ENCODE measurements at places on chromosomes 16 and 17. TPM values are rescaled to one million over a fixed set of nuclear protein-coding genes. Genes with fewer than 3 reads are reported as not detected.
A peak's percentile ranks its signal among the peaks of the same experiment; 100 is the strongest.

DNA sequence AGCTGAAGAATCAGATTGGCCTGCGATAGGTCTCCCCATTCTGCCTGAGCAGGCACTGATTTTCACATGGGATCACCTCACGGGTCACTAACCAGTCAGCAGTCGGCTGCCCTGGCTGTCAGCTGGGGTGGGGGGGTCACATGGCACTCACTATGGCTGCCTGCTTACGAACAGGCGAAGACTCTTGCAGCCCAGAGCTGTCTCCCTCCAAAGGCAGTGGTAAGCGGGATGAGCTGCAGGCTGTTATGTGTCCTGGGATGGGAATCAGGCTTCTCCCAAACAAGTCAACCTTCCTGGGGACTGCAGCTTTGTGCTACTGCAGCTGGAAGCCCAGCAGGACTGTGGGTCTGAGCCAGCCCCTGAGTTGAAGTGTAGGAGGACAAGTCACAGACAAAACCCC lies 29.0 kb upstream of the ADORA2B start:
- peak; percentile 8 for DNase-seq
- no peak overlapping the region for H3K4me3 ChIP-seq
- H3K27me3 ChIP-seq, result peaks cover 23% of the 10 kb centered on the region
- peaks cover 4% of the 10 kb centered on the region for H3K36me3 ChIP-seq

GAA gene
- total RNA-seq, result 97.7 TPM

GRCh38 chr17:4598776-4599504 lies 14.6 kb downstream of the SMTNL2 start:
- peaks cover 31% of the 10 kb centered on the region for H3K4me1 ChIP-seq
- DNase-seq, result no peak
- H3K36me3 ChIP-seq, result no peaks in the 10 kb centered on the region
- no peak overlapping the region for H3K27ac ChIP-seq

- H3K4me1 ChIP-seq, result peaks cover 32% of the 10 kb centered on the region
- no peak overlapping the region for H3K4me3 ChIP-seq
- no peaks in the 10 kb centered on the region for H3K27me3 ChIP-seq
- H3K27ac ChIP-seq, result no peak overlapping the region
- DNase-seq, result peak; percentile 7
Observed at GRCh38 chr17:40547079-40547784, 18.0 kb downstream of the CCR7 start.

GRCh38 chr17:39115135-39115534 lies 36.3 kb downstream of the PLXDC1 start:
- H3K27me3 ChIP-seq, result no peaks in the 10 kb centered on the region
- no peaks in the 10 kb centered on the region for H3K4me1 ChIP-seq
- DNase-seq, result no peak
- no peak overlapping the region for H3K27ac ChIP-seq
- no peaks in the 10 kb centered on the region for H3K36me3 ChIP-seq

DNA sequence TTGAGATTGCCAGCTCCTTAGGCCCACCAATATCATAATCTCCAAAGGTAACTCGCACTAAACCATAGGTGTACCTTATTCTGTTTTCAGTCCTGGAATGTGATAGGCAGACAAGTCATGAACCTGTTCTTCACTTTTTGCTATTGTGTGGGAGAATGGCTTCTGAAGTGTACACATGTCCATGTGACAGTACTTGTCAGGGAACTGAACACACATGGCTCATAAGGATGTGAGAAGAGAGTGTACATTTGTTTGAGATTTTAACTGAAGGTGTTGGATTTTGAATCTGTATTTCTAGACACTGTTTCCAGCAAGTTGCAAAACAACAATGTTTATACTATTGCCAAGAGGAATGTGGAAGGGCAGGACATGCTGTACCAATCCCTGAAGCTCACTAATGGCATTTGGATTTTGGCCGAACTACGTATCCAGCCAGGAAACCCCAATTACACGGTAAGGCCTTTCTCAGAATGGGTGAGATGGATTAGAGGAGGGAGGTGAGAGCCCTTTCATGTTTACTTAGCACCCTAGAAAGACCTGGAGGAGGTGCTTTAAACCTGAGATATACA lies 14.5 kb upstream of the RASL10B start:
- H3K36me3 ChIP-seq, result peaks cover 13% of the 10 kb centered on the region
- no peaks in the 10 kb centered on the region for H3K27me3 ChIP-seq
- no peak for DNase-seq
- no peak overlapping the region for H3K4me3 ChIP-seq
- H3K27ac ChIP-seq, result no peak overlapping the region
- H3K4me1 ChIP-seq, result no peaks in the 10 kb centered on the region

DNA sequence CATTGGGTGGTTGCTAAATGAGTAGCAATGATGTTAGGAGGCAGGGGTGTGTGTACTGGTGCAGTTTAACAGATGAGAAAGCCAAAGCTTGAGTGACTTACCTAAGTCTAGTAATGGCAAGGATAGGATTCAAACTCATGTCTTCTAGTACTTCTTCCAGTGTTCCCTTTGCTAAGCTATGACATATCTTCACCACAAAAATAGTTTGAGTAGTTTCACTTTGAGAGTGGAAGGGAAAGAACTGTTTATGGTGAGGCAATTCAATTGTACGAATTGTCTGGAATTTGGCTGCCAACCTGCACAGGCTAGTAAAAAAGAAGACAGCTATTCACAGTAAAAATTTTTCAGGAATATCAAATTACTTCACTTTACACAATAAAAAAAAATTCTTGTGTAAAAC lies 138.0 kb downstream of the NLK start:
- H3K36me3 ChIP-seq, result peaks cover 21% of the 10 kb centered on the region
- H3K4me3 ChIP-seq, result no peak overlapping the region
- peaks cover 10% of the 10 kb centered on the region for H3K4me1 ChIP-seq
- H3K27me3 ChIP-seq, result no peaks in the 10 kb centered on the region

DNA sequence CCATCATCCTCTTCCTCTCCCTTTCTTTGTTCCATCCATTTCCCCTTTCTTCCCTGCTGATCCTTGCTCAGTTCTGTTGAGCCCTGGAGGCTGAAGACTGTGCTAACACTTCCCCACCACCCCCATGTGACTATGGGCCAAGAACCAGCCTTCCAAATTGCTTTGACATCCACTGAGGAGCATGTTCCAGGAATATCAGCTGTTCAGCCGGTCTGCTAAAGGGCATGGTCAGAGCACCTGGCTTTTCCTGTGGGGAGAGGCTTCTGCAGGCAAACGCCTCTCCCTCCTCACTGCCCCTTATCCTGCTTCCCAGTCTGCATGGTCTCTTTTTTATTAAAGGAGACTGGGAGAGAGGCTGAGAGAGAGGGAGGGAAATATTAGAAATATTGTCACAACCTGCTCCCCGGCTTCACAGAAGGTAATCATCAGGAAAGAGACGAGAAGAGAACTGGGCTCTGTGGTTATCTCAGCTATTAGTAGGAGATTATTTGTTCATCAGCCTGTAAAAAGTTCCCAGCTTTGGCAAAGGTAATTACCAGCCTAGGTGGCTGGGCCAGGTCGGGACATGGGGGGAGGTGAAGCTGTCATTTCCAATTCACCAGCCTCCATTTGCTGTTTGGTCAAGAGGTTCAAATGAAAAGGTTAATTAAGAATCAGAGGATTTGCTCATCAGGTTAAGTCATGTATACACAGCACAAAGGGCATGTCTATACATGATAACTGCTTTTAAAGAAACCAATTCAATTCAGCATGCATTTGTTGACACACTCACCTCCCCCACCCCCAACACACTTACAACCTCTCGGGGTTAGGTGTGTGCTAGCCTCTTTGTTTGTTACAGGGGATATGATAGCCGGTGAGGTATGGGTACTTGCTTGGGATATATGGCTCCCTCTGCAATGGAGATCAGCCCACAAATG lies 83.7 kb upstream of the CRHR1 start:
- H3K27me3 ChIP-seq, result peaks cover 14% of the 10 kb centered on the region
- peaks cover 6% of the 10 kb centered on the region for H3K4me1 ChIP-seq
- DNase-seq, result no peak
- H3K4me3 ChIP-seq, result no peak overlapping the region

PRAC2 gene
- total RNA-seq, result 8.0 TPM

CDC42EP4 gene
- 18.4 TPM for total RNA-seq

GRCh38 chr16:87723226-87723623 lies 42.6 kb downstream of the KLHDC4 start:
- H3K27me3 ChIP-seq, result no peaks in the 10 kb centered on the region
- no peak overlapping the region for H3K4me3 ChIP-seq
- DNase-seq, result no peak
- peak overlapping the region; percentile 3 for H3K27ac ChIP-seq
- H3K4me1 ChIP-seq, result 0 out of 2 replicates have a peak, but pooled peaks cover 3% of the 10 kb centered on the region

DNA sequence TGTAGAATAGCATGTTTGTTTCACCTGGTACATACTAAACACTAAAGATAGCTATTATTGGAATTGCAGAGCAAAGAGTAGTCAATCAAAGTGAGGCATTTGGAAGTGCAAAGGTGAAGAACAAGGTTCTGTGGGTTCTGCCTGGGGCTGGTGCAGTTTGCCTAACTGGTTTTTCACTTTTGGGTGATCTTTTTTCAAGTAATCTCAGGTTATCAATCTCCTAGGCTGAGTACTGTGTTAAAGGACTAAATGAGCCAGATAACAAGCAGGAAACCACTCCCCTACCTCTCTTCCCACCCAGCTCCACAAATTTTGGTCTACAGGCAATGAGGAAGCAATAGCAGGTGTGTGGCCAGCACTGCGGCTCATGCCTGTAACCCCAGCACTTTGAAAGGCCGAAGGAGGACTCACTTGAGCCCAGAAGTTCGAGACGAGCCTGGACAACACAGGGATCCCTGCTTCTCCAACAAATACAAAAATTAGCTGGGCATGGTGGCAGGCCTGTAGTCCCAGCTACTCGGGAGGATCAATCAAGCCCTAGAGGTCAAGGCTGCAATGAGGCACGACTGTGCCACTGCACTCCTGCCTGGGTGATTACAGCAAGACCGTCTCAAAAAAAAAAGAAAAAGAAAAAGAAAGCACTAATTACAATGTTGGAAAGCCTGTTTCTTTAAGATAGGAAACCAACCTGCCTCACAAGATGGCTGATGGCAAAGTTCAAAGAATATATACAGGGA lies 2.0 kb upstream of the NTAN1 start:
- peak overlapping the region; percentile 74 for H3K27ac ChIP-seq
- no peak overlapping the region for H3K4me3 ChIP-seq
- peaks cover 37% of the 10 kb centered on the region for H3K36me3 ChIP-seq
- DNase-seq, result no peak
- H3K4me1 ChIP-seq, result peaks cover 12% of the 10 kb centered on the region

DNA sequence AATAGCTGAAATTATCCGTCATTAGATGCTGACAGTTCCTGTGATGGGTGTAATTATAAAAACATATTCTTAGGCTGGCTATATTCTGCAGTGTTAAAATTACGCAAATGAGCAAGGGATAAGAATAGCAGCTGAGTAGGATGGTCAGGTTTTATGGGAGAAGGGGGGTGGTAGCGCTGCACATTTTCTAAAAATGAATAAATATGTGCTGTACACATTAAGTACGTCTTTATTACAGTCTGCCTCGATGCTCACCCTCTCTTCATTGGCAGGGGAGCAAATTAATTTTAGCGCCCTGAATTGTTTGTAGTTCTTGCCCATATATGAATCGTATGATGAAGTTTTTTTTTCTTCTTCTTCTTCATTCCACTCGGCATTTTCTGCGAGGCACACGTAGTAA lies 244.2 kb downstream of the SNX29 start:
- H3K36me3 ChIP-seq, result no peaks in the 10 kb centered on the region
- peaks cover 4% of the 10 kb centered on the region for H3K4me1 ChIP-seq
- no peaks in the 10 kb centered on the region for H3K27me3 ChIP-seq
- H3K4me3 ChIP-seq, result no peak overlapping the region
- DNase-seq, result no peak
- H3K27ac ChIP-seq, result no peak overlapping the region

DNA sequence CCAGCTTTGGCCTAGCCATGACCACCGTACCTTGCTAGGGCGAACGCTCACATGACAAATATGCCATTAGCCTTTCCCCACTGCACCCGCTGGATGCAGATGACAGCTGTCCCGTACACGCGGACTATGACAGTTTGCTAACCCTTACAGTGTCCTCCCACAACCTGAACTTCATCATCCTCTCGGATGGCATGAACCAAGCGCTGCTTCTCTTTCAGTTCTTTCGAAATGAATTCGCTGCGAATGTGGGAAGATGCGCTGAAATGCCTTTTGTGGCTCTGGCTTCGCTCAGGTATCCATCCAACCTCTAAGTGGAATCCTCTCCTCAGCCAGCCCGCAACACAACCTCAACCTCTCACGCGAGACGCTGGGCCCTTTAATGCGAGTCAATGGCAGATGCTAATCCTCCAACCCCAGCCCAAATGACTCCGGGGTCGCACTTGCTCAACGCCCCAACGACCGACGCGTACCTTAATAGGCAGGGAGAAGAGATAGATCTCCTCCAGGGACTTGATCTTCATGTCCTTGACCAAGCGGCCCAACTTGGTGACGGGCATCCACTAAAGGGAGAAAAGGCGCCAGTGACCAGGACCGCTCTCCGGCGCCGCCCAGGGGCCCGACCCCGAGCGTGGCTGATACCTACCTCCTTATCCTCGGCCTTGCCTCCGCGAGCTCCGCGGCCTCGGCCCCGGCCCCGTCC lies 670 bp downstream of the RPS2 start:
- H3K36me3 ChIP-seq, result peaks cover 35% of the 10 kb centered on the region
- DNase-seq, result no peak
- H3K27ac ChIP-seq, result peak overlapping the region; percentile 97
- peak overlapping the region; percentile 94 for H3K4me3 ChIP-seq
- no peaks in the 10 kb centered on the region for H3K27me3 ChIP-seq

- DNase-seq, result no peak
- H3K4me3 ChIP-seq, result no peak overlapping the region
Observed at GRCh38 chr17:63035695-63036094, 69.7 kb downstream of the TANC2 start.

DNA sequence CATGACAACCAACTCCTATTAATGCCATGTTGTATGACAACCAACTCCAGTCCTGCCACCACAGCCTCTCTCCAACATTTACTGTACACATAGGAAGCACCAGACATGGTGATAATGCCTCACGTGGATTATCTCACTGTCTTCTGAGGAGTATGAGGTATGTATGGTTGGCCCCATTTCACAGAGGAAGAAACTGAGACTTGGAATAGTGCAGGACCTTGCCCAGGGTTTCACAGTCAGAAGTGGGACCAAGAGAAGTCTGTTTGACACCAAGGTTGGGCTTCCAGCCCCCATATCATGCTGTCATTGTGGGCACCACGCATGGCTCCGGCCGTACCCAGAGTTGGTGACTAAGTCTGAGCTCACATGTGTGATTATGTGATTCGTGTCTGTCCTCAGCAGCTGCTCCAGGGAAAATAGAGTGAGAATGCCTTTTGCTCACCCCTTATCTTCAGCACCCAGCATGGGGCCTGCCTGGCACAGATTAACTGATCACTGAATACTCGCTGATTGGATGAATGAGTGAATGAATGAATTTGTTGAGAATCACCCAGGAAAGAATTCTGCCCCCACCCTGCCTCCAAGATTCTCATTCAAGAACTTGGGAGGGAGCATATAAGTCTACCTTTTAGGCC lies 204.1 kb upstream of the NLRP1 start:
- 0 out of 2 replicates have a peak, but pooled peaks cover 2% of the 10 kb centered on the region for H3K27me3 ChIP-seq
- peaks cover 7% of the 10 kb centered on the region for H3K4me1 ChIP-seq
- H3K36me3 ChIP-seq, result peaks cover 20% of the 10 kb centered on the region

DNA sequence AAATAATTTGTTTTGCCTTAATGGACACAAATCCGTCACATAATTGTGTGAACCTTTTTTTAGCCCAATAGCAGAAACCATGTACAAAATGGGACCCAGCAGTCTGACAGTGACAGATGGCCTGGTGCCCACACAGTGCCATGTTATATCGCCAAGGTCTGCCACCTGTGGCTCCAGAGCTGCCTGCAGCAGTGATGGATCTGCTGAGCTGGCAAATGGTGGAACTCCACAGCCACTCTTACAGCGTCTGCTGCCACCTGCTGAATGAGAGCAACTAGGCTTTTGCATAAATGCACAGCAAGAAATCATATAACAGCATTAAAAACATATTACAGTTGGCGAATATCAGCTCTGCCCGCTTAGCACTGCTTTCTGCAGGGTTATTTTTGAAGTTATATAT lies 59.4 kb downstream of the NUP93 start:
- H3K27me3 ChIP-seq, result no peaks in the 10 kb centered on the region
- DNase-seq, result no peak
- H3K4me1 ChIP-seq, result peaks cover 59% of the 10 kb centered on the region

Measured in WTC11 (cell line).